ENCODE measurements at places on chromosomes 12 and 14.

DNA sequence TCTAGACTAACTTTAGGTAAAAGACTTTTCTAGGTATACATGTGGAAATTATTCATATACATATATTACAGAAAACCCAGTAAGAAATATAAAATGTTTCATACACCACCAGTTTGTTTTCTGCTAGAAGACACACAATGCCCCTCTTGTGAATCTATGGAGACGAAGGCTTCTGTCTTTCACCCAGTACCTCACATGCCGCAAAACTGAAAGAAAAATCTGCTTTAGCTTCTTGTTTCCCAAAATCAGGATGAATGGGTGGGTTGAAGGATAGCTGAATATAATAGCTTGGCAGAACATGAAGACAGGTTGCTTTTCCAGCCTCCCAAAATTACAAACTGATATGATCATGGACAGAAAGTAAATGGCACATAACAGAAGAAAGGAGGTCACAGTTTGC lies 1.3 kb downstream of the TAS2R30 start:
- no peak for DNase-seq

GRCh38 chr12:1608713-1609119 lies 14.3 kb upstream of the FBXL14 start:
- DNase-seq, result no peak

- no peak for DNase-seq
Observed at GRCh38 chr12:118332511-118332910, 40.2 kb downstream of the TAOK3 start.

DNA sequence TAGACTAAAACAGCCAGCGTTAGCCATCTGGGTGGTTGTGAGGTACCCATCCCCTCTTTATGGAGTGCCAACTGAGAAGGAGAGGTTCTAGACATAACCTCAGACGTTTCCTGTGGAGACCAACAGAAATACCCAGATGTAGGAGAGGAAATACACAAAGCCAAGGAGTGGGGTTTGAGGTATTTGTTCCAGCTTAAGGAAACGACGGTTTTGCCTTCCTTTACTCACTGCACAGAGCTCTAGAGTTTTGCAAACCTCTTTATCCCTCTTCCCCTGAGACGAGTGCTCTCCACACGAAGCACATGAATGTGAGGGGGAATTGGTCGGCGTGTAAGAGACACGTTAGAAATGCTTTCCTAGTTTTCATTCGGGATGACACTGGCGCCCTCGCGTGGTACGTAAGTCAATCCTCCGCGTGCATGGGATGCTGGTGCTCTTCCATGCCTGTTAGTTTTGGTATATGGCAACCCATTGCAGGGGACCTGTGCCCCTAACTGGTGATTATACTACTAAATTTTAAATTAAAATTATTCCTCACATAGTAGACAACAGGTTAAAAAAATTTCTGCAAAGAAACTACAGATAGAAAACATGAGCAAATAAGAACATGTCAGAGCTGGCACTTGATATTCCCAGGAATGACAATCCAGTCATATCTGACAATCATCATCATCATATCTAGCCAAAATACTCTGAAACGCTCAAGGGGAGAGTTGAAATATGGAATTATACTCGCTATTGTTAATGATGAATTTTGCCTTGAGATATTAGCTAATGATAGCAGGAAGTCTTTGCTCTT lies 121.7 kb downstream of the PPM1H start:
- DNase-seq, result no peak

GRCh38 chr14:101719708-101720107 lies 41.8 kb upstream of the PPP2R5C start:
- DNase-seq, result no peak

DNA sequence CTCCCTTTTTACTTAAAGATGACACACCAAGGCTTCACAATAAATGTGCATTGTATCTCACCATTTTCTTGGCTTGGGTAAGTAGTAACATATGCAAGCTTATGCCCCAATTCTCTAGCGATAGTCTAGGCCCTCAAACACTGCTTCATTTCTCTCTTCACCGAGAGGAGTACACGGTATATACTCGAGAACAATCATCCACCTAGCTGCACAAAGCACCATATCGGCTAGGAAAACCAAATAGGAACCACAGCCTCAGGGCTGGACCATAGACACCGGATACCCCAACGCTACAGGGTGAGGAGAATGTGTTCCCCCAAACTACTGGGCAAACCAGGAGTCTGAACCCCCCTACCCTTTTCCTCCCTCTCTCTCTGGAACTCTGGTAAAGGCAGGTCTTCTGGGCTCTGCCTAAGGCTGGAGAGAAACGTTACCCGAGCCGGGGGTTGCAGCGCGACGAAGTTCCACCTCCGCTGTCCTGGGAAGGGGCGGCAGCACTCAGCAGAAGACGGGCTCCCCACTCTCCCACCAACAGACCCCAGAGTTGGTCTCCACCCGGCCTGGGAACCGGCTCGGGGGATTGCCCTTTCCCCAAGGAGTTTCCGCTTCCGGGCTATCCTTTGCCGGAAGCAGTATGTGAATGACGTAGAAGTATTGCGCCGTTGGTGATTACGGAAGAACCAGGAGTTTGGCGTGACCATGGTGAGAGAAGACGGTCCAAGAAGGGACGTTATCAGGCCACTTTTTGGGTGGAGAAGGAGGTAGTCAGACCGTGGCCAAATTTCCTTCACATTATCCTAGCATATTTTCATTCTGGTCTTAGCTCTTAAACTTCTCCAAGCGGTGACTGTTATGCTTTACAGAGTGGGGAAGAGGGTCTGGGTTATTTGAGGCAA lies at the start of the genes AREL1 and FCF1:
Gene AREL1, minus strand, starts transcription at position 582 of the 896 bp plus-strand sequence. CDS start 27,465 bp downstream, outside the sequence.
Gene FCF1, plus strand, starts transcription at position 646 of the 896 bp plus-strand sequence. Its CDS starts 54 bp downstream, at position 700.
- peak; percentile 83 for DNase-seq

DNA sequence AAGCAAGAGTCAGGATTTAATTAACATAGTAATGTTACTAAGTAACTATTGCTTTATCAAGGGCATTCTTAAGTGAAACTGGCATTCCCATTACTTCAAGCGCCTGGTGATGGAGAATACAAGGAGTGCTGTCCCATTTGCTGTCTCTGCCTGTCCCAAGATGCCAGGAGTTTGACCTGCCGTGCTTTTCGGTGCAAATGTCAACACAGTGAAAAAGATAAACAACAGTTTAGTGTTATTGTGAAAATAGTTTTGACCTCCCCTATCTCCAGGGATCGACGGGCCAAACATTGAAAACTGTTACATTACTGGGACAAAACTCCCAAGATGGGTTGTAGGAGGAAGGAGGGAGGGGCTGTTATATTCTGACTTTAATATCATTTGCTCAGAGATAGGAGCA lies 74.8 kb downstream of the TTC9 start:
- no peak for DNase-seq
